ENCODE measurements at places on chromosomes 12 and 14.

DNA sequence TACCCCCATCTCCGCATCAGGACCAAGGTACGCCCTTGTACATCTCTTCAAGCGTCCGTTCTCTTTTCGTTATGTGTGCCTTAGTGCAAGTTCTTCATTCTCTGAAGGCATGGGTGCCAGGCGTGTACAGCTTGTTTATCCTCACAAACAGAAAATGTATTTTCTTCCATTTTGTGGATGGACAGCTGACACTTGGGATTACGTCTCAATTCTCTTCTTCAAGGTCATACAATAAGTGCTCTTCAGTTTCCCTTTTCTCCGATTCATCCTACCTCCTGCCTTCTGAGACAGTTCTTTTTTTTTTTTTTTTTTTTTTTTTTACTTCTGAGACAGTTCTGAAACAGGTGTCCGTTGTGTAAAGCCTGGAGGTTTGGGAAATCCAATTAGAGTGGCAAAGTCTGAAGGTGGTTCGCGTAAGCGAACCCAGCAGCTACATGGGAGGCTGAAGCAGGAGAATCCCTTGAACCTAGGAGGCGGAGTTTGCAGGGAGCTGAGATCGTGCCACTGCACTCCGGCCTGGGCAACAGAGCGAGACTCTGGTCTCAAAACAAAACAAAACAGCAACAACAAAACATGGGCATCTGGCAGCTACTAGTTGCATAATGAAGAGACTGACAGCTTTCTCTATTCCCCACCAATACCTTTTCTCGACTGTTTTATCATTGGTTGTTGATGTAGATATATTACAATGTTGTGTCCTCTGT, 734 bp downstream of the COX6A1 start:
- DNase-seq: no peak

GRCh38 chr14:92459030-92459949, 54.3 kb upstream of the RIN3 start:
- no peak for DNase-seq

- DNase-seq: peak; percentile 42
Measured at GRCh38 chr12:96241846-96242256, 47.7 kb downstream of the ELK3 start.

DNA sequence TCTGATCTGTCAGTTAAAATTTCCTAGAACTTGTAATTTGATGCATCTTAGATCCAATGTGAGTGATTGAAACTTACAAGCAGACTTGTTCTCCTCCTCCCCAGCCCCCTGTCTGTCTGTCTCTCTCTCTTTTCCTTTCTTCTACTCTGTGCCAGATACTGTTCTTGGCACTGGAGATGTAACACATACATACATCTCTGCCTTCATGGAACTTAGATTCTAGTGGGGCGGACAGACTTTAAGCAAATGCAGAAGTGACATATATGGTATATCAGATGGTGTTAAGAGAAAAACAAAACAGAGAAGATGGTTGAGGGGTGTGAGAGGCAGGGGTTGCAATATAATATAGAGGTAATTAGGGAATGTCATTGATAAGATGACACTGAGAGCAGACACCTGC, 6.6 kb downstream of the CHST11 start:
- no peak for DNase-seq

DNA sequence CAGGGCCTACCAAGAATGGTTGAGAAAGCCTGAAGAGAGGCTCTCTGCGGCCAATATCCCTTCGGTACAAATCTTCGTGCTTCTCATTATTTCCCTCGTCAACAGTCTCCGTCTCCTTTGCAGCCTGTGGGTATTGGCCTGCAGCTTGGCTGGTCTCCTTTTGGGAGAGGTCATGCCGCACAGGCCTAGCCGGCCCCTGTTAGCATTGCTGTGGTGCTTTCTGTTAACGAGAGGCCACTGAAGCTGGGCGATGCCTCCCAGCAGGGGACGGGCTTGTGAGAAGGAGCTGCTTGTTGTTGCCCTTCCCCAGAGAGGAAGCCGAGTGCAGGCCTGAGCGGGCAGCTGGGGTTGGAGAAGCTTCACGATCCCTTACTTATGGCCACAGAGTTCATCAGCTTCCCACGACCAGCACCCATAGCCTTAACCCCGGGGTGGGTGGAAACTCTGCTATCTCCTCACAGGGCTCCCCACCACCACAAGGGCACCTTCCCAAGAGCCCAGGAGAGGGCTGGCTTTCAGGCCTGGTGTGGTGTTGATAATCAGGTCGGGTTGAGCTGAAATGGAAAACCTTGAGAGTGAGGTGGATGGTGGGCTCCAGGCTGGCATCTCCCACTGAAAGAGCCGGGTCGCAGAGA, 228.6 kb downstream of the ZFP36L1 start:
- no peak for DNase-seq

GRCh38 chr12:7834701-7835100, 38.0 kb downstream of the SLC2A14 start:
- DNase-seq: no peak

All from stimulated activated CD8-positive, alpha-beta memory T cell treated with anti-CD3 and anti-CD28 coated beads, Interleukin-7, amount 100 ng/mL, for 1 hour (primary cell).